ENCODE measurements at places on chromosomes 1 and 21.

GRCh38 chr1:72432645-72433267 lies 150.4 kb upstream of the NEGR1 start:
- no peak for DNase-seq

GRCh38 chr21:28588997-28589396 lies 403.7 kb downstream of the LTN1 start:
- no peak for DNase-seq

DNA sequence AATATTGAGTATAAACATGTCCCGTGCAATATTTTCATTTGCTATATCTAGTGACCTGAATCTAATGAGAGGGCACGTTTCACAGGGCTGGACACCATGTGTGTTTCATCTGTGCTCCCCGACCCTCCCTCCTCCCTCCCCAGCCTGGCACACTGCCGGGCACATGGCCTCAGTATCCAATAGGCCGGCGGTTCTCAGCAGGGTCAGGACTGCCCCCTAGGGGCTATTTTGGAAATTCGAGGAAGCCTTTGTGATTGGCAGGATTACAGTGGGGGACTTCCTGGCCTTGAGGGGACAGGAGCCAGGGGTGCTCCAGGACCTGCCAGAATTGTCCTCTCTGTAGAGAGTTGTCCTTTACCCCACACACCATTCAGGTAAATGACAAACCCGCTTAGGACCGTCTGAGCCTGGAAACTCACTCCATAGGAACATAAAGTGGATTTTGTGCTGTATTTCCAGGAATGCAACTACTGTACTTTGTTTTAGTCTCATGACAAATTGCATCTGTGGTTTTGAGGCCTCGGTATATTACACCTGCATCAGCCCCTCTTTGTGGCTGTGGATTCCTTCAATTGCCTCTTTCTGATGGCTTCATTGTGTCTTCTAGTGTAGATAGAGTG lies 109.5 kb upstream of the SIM2 start:
- DNase-seq = peak; percentile 27

- DNase-seq = no peak
Measured at GRCh38 chr1:15684042-15684461, at the start of gene PLEKHM2. Gene PLEKHM2, plus strand, starts transcription at chr1:15684320. Its CDS starts 239 bp downstream, at chr1:15684559.

DNA sequence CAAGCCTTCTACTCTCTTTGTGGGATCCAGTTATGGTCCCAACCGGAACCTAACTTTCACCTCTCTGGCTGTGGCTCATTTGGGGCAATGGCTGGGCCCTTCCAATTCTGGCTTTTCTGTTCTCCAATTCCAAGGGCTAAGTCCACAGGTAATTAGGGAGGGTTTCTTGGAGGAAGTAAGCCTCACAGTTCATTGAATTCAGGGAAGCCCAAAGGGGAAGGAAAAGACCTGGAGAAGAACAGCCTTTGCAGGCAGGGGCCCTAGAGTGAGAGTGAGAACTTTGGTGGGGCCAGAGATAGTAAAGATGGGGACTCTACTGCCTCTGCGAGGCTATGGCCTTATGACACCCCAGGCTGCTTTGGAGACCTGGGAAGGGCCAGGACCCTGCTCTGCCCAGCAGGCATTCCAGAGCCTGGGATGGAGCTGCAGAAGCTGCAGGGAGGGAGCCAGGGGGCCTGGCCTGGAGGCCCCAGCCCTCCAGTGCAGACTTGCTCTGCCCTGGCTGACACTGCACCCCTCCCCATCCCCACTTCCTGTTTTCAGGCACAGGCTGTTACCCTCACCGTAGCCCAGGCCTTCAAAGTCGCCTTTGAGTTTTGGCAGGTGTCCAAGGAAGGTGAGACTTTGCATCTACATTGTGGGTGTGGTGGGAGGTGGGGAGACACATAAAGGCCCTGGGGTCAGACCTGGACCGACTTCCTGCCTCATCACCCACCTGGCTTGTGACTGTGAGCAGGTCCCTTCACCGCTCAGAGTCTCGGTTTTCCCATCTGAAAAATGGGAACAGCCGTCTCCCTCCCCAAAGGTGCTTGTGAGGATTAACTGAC lies 18.9 kb downstream of the LDLRAP1 start:
- DNase-seq = no peak

DNA sequence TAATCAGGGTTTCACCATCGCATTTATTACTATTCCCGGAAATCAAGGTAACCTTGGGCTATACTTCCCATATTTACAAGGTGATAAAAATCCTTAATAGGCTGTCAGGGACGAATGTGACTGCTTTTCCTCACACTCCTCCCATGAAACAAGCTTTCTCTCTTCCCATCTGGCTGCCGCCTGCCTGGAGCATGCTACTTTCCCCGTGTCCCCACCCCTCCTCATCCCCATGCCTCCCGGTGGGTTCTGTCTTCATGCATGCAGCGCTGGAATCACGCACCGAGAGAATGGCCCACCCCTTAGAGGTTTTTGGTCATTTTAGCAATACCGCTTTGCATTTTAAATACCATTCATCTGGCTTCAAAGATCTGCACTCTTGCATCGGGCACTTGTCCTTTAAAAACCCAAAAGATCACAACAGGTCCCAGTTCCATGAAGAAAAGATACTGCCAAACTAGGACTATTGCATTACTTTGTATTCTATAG lies 339.1 kb downstream of the NTNG1 start:
- DNase-seq = no peak

DNA sequence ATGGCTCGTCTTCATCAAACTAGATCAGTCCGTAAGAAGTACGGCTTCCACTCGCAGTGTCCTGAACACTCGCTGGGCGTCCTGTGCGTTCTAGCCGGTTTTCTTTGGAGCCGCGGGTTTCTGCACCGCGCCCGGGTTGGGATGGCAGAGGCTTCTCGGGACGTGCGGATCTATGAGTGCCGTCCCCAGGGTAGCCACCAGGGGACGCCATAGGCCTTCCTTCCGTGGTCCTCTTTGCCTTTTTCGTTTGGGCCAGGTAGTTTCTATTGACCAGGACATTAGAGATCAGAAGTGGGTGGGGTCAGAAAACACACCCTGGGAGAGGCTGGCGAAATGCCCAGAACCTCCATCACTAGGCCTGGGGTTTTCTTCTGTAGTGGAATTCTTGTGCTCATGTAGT lies 273.8 kb downstream of the FAM72C start:
- no peak for DNase-seq

DNA sequence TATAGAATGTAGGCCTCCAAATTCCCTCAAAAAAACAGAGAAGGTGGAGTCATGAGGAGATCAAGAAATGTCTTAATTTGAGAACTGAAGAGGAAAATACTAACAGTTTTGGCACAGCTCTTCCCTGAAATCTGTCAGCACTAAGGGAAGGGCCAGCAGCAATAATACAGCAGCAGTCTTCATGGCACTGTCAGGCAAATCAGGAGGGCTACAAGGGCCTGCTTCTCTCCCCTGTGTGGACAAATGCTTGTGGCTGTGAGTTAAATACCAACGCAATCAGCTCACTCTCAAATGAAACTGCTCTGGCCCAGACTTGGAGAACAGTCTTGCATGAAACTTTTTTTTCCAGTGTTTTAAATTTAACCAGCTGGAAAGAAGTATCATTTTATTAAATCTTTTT lies 20.5 kb upstream of the CNN3 start:
- no peak for DNase-seq

- no peak for DNase-seq
Measured at GRCh38 chr1:109259674-109260557, 10.6 kb downstream of the CELSR2 start.

- DNase-seq = no peak
Measured at GRCh38 chr1:221039616-221040015, 160.4 kb downstream of the HLX start.

GRCh38 chr21:37547615-37548200 lies 181.1 kb downstream of the DYRK1A start:
- no peak for DNase-seq

GRCh38 chr1:7632176-7632575 lies 138.9 kb upstream of the VAMP3 start:
- DNase-seq = no peak

- no peak for DNase-seq
Measured at GRCh38 chr1:21292984-21293536, 2.8 kb upstream of the ECE1 start.

DNA sequence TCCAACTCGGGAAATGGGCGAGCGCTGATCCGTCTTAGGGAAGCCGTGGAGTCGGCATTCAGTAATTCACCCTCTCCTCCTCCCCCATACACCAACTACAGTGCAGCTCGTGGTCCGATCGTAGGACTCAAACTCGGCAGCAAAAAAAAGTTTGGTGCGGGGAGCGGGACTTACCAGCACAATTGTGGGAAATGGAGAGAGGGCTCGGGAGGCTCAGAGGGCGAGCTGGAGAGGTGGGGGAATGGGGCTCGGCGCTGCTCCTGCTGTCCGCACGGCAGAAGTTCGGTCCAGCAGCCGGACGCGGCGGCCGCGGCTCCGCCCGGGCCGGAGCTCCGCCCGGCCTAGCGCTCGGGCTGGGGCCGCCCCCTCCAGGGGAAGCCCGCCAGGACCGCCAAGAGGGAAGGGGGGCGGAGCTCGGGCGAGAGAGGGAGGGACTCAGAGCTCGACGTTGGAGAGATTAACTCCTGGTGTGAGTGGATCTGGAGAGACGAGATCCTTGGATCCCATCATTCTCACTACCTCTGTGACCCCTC lies 676 bp upstream of the PIAS3 start:
- peak; percentile 62 for DNase-seq
